ENCODE measurements at places on chromosomes 3 and 15.

- ATAC-seq: no peak
Measured at GRCh38 chr3:176954517-176954916, 242.8 kb downstream of the TBL1XR1 start.

GRCh38 chr3:41290736-41291135 lies 91.4 kb downstream of the CTNNB1 start:
- no peak for ATAC-seq

- no peak for ATAC-seq
Measured at GRCh38 chr3:41640076-41640475, 321.8 kb downstream of the ULK4 start.

DNA sequence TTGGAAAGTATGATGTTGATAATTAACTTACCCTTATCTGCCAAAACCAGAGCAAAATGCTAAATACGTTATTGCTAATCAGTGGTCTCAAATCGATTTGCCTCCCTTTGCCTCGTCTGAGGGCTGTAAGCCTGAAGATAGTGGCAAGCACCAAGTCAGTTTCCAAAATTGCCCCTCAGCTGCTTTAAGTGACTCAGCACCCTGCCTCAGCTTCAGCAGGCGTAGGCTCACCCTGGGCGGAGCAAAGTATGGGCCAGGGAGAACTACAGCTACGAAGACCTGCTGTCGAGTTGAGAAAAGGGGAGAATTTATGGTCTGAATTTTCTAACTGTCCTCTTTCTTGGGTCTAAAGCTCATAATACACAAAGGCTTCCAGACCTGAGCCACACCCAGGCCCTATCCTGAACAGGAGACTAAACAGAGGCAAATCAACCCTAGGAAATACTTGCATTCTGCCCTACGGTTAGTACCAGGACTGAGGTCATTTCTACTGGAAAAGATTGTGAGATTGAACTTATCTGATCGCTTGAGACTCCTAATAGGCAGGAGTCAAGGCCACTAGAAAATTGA lies 59.7 kb downstream of the DCUN1D1 start:
- ATAC-seq: no peak

GRCh38 chr3:47491777-47492176 lies 16.0 kb upstream of the SCAP start:
- ATAC-seq: no peak

DNA sequence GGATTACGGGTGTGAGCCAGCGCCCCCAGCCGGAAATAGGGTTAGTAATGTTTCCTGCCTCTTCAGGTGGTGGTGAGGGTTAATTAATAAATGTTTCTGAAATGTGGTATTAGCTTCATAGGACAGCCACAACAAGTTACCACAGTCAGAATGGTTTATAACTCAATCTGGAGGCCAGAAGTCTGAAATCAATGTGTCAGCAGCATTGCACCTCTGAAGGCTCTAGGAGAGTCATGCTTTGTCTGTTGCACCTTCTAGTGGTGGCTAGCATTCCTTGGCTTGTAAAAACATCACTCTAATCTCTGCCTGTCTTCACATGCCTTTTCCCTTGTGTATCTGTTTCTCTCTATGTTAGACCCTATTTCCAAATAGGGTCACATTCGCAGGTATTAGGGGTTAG lies 7.8 kb upstream of the RPSA start:
- peak; percentile 32 for ATAC-seq

DNA sequence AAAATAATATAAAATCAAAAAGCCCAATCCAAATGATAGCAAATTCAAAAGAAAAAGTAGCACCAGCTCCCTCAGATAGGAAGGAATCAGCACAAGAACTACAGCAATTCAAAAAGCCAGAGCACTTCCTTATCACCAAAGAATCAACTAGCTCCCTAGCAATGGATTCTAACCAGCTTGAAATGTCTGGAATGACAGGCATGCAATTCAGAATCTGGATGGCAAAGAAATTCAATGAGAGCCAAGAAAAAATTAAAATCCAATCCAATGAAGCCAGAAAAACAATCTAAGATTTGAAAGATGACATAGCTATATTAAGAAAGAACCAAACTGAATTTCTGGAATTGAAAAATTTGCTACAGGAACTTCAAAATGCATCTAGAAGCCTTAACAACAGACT lies 1334.4 kb upstream of the ALCAM start:
- ATAC-seq: no peak

GRCh38 chr3:81245043-81245442 lies 516.4 kb downstream of the GBE1 start:
- no peak for ATAC-seq

DNA sequence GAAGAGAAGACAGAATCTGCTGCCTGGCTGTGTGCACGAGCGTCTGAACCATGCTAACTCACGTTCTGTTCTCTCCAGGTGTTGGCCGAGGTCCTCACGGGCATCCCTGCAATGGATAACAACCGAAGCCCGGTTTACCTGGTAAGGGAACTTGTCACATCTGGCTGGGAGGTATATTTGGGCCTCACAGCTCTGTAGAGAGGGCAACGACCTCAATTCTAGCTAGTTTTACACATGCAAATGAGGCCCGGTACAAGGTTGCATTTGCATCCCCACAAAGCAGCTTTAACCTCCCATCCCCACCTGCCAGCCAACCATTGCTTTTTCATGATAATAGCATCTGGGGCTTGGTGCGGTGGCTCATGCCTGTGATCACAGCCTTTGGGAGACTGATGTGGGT lies 22.0 kb upstream of the TATDN2 start:
- no peak for ATAC-seq

- ATAC-seq: no peak
Measured at GRCh38 chr3:18757476-18757875, 332.3 kb upstream of the SATB1 start.

DNA sequence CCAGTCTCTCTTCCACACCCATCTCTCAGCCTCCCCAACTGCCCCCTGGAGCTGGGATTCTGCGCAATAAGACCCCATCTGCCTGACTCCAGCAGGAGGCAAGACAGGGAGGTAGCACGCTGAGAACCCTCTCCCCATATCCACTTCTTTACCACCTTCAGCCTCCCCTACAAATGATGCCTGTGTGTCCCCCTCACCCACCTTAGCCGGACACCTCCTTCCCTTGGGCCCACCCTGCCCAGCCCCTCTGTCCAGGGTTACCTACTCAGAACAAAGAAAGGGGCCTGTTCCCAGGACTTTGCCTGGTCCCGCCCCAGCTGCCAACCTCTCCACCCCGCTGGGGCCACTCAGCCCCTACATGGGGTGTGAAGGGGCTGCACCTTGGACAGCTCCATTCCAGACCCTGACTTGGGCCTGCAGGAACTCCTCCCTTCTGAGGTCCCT lies 40.8 kb upstream of the ATP2B2 start:
- ATAC-seq: no peak

GRCh38 chr15:42461261-42461660 lies 29.7 kb downstream of the ZNF106 start:
- no peak for ATAC-seq

DNA sequence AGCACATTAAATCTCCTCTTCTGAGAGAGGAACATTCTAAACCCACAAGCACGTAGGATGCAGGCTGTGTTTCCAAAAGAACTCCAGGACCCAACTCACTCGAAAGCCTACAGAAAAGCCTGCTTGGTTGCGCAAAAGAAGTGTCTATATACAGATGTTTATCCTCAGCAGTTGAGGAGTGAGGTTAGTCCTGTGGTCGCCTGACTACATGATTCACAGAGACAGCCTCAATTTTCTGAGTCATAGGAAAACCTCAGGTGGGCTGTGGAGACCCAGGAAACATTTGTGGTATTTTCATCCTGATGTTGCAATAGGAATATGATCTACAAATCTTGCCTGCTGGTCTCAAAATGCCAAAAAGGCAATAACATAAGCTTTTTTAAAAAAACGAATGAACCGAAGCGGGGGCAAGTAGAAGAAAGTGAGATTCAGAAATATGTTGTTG lies 183.8 kb upstream of the THRB start:
- no peak for ATAC-seq

DNA sequence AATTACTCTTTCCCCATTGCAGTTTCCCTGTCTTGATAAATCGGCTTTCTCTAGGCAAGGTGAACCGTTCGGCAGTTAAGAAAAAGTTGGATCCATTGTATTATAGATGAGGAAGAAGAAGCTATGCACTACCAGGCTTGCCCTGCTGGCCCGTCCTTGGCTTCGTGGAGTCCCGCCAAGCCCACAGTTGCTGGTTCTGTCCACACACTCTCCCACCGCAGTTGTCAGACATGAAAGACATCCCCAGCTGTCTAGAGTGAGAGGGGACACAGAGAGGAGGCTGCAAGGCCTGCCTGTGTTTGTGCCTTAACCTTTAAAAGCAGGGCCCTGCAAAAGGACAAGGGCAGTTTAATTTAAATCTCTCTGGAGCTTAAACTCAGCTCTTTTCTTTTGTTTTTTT lies 47.2 kb upstream of the PLCL2 start:
- no peak for ATAC-seq

- no peak for ATAC-seq
Measured at GRCh38 chr3:62370858-62371719, 2.3 kb downstream of the FEZF2 start.

- ATAC-seq: no peak
Measured at GRCh38 chr3:136802481-136802996, 16.4 kb upstream of the SLC35G2 start.

DNA sequence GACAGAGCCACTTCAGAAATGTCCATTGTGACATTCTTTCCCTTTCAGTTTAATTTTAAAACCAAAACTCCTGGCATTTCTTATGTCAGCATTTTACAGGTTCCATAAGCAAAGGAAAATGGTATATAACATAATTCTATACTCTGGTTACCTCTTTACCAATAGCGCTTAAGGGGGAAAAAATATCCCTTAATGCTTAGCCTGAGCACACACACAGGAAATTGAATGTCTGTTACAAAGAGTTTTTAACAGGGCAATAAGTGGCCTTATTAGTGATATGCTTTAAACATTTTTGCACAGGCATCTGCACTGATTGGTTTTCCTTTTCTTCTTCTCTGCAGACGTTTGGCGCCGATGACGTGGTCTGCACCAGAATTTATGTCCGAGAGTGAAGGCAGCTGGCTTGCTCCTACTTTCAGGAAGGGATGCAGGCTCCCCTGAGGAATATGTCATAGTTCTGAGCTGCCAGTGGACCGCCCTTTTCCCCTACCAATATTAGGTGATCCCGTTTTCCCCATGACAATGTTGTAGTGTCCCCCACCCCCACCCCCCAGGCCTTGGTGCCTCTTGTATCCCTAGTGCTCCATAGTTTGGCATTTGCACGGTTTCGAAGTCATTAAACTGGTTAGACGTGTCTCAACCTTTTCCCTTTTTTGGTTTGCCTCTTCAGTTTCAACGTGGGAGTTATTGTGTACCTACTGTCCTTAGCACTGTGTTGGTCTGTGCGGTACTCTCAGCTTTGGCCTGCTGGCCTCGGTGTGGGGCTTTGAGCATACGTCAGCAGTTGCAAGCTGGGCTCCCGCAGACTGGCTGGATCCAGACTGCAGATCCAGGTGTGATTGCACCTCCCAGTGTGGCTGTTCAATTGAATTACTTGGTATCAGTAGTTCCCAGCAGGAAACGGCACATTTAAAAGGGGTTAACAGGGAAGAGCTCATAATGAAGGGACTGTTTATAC lies 7.7 kb downstream of the CRABP1 start:
- ATAC-seq: no peak

DNA sequence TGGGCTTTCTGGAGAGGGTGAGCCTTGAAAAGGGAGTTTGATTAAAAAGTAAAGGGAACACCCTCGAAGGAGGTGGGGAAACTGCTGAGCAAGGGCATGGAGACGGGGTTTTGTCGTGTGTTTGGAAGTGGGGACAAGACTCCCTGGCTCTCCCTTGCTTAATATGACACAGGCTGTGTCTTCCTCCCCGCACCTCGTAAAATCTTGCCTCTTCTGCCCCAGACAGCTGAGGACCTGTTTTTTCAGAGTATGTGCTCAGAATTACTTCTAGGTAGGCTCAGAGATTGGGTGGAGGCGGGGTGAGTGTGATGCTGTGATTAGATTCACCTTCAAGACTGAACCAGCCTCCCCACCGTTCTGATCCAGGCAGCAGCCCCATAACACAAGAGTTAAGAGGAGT lies 244.4 kb upstream of the TLE3 start:
- no peak for ATAC-seq

- no peak for ATAC-seq
Measured at GRCh38 chr3:86793786-86794185, 197.2 kb downstream of the VGLL3 start.

DNA sequence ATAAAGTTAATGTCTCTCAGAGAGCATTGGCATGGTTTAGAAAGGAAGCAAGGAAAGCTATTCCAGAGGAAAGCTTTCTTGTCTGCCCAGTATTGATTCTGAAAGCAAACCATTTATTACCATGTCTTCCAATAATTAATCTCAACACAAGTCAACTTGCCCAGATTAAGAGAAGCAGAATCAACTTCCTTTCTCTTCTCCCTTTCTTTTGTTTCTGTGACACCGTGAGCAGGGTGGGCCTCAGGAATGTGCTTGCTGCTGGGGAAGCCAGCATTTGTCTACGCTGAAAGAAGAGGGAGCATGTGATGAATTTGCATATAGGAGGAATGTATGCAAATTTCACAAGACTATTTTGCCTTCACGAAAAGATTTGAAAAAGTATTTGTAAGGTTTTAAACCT lies 368.6 kb upstream of the ROPN1 start:
- no peak for ATAC-seq

DNA sequence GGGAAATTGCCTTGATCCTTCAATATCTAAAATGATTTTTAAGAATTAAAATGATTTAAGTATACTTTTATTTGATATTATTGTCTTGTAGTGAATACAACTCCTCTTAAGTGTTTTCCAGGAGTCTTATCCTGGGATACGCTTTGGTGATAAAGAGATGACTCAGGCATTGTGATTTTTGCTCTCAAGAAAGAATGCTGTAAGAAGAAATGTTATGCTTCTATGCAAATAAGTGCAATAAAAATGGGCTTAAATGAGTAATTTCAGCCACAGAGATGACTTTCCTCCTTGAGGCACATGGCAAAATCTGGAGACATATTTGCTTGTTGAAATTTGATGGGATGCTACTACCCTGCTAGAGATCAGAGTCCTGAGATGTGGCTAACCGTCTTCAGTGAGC lies 358.6 kb upstream of the BCHE start:
- no peak for ATAC-seq

GRCh38 chr3:42750834-42751233 lies 22.2 kb downstream of the CCDC13 start:
- no peak for ATAC-seq

- no peak for ATAC-seq
Measured at GRCh38 chr3:90180096-90180495, 1072.7 kb downstream of the EPHA3 start.
